Fibroblast of skin of right biceps (primary cell): ENCODE measurements at places on chromosomes 13 and 19.

- DNase-seq = no peak
Measured at GRCh38 chr19:57443121-57443696, 8.1 kb downstream of the ZNF749 start.

- DNase-seq = no peak
Measured at GRCh38 chr13:102049853-102050252, 352.0 kb downstream of the FGF14 start.

DNA sequence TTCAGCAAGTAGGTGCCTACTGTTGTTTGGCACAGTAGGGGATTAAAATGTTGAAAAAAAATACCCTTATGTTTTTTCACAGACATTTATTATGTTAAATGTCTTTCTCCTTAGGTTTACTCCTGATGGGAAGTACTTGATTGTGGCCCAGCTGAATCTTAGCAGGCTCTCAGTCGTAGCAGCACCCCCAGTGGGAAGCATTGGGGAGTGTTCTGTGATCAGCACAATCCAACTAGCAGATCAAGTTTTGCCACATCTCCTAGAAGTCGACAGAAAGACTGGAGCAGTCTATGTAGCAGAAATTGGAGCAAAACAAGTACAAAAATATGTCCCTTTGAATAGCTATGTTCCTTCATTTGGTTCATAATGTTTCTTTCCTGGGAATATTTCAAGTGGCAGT is 9.3 kb downstream of the NHLRC3 start:
- DNase-seq = no peak

DNA sequence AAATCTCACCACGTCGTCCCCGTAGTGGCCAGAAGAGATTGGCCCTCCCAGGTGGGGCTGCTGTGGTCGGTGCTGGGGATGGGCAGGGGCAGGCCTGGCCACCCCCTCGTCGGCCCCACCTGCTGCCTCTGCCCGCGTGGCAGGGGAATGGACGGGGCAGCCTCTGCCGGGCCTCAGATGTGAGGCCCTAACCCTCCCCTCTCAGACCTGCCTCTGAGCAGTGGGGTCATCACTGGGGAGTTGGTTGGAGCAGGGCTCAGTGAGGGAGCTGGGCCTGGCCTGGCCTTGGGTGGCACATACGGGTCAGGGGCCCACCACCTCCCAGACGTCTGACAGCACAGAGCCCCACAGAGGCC is 41.5 kb downstream of the MCF2L start:
- no peak for DNase-seq

DNA sequence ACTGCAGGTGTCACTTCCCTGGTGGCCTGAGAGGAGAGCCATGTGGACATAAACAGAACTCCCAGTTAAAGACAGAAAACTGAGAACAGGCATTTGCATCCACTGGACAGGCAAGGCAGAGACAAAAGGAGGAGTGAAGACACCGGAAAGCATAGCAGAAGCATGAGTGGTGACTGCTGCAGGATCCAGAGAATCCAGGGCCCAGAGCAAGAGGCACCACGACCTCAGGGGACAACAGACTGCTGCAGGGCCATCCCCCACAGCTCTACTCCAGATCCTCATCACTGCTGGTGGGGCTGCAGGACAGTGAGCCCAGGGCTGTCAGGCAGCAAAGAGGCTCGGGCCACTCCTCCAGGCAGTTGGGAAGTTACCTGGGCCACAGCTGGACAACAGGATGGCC is 14.5 kb upstream of the ISYNA1 start:
- no peak for DNase-seq

DNA sequence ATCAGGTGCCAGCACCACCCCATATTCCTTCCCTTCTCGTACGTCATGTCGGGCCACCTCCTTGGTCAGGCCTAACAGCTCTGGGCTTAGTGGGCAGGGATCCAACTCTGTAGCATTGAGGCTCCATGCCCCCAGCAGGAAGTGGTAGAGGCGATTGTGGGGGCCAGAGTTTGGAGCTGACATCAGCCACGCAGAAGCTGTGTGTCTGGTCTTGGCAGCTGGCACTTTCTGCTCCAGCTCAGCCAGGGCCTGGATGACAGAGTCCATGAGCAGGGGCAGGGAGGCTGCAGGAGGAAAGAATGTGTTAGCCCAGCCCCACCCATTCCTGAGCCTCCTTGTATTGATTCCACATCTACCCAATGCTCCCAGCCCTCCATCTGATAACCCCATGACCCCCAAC is 3.0 kb downstream of the PGLYRP2 start:
- DNase-seq = no peak

DNA sequence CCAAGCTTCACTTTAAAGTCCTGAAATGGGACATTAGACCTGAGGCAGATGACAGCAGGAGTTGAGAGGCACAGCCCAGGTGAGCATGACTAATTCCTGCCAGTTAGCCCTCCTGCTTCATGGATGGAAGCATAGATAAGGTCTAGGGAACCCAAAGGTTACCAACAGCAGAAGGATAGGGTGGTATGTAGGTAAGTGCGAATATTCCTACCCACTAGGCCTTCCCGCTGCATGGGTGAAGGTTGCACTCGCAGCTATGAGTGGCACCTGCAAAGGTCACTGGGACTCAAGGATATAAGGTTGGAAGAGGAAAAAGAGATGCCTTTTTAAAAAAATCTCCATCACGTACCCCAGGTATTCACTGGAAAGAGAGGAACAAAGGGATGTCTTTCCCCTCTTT is 12.2 kb upstream of the MLLT1 start:
- no peak for DNase-seq

GRCh38 chr13:99265821-99266426 is 7.7 kb upstream of the GPR18 start:
- DNase-seq = peak; percentile 51

GRCh38 chr13:80448725-80449124 is 107.8 kb upstream of the SPRY2 start:
- DNase-seq = no peak
